Esophagus muscularis mucosa (tissue), 4 donors: ENCODE measurements at places on chromosomes 2 and 18.

DNA sequence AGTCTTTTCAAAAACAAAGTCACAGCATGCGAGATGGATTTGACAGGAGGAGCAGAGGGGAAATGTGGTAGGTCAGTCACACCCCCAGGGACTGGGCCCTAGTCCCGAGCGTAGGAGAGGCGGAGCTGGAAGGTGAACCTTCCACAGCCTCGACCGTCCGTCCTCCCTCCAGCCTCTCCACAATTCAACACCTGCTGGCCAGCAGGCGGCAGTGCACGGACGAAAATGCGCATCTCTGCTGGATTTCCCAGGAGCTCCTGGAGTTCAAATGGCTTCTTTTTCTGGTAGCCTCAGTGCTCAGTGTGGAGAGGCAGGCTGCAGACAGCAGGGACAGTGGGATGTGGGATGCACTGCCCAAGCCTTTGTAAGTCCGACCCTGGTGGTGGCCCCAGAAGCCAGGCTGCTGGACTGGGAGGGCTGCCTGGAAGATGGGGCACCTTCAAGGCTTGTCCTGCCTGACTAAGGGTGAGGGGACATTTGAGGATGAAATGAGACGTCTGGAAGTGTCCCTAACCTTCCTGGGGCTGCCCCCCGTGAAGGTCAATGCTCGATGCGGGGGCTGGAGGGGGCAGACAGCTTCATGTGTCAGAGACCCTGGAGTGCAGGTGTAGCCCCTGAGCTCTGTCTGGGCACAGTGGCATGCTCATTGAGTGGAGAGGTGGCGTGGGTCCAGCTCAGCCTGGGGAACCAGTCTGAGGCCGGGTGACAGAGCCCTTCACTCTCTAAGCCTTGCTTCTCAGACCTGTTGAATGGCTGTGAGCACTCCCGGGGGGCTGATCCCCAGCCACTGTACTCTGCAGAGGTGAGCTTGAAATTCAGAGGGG lies 189.5 kb downstream of the TFCP2L1 start:
- no peak for DNase-seq

DNA sequence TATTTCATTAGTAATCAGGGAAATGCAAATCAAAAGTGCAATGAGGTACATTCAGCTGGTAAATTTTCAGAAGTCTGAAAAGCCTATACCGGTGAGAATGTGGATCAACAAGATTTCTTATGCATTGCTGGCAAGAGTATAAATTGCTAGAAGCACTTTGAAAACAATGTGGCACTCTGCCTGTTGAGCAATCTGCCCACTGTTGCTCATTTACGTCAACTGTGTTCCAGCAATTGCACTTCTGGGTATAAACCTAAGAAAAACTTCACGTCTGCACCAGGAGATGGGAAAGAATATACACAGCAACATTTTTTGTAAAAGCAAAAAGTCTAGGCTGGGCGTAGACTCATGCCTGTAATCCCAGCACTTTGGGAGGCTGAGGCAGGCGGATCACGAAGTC lies 40.8 kb downstream of the MTERF4 start:
- DNase-seq = no peak

DNA sequence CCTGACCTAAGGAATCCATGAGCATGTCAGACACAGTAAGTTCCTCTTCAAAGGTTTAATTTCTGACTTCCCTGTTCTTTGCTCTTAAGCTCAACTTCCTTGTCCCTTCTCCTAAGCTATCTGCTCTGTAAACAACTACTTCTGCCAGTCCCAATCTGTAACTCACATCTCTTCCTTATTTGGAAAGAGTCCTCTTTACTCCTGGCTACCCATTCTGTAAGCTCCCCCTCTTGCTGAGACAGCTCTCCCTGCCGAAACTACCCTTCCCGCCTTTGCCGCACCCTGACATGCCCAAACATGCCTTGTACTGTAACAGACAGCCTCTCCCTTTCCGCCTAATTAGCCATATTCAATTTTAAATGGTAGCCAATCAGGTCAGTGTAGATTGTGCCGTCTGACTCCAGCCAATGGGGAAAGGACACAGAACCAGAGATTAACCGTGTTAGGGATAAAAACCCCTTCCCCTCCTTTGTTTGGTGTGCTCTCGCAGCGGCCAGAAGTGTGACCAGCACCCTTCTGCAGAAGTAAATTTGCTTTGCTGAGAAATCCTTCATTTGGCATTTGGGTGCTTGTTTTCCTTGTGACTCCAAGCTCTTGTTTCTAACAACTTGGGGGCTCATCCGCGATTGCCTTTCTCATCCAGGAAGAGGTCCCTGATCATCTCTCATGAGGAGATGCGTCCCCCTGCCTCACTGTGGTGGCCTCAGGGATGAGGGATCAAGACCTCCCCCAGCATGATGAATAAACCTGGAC lies 49.0 kb downstream of the PIAS2 start:
- no peak for DNase-seq

GRCh38 chr2:13021470-13021957 lies 304.8 kb downstream of the TRIB2 start:
- DNase-seq = no peak

GRCh38 chr2:129661935-129662334 lies 317.5 kb upstream of the RAB6C start:
- peak; percentile 60 for DNase-seq

GRCh38 chr2:102166189-102166845 lies 20.5 kb upstream of the IL1RL2 start:
- no peak for DNase-seq
